Activated T-cell treated with anti-CD3 and anti-CD28 coated beads for 48 hours (primary cell): ENCODE measurements at places on chromosomes 3 and 15.

DNA sequence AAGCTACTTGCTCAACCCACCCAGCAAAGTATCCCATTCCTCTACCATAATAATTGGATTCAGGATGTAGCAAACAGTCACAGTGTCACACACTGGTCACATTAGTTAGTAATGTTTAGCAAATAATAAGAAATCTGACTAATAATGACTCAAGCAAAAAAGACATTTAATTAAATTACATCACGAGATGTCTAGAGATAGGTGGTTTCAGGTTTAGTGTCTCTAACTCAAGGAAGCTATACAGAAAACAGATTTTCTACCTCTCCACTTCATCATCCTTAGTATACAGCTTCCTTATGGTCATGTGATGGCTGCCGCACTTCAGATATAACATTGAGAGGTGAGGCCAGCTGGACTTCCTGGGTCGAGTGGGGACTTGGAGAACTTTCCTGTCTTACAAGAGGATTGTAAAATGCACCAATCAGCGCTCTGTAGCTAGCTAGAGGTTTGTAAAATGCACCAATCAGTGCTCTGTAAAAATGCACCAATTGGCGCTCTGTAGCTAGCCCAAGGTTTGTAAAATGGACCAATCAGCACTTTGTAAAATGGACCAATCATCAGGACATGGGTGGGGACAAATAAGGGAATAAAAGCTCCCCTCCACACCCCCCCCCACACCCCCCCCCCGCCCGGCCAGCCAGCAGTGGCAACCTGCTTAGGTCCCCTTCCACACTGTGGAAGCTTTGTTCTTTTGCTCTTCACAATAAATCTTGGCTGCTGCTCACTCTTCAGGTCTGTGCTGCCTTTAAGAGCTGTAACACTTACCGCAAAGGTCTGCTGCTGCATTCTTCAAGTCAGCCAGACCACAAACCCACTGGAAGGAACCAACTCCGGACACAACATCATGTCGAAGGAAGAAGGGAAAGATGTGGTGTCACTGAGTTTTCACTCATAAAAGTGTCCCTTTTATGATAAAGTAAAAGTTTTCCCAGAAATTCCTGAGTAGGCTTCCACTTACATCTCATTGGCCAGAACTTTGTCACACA, 24.9 kb upstream of the ARPIN start:
- no peak for DNase-seq

DNA sequence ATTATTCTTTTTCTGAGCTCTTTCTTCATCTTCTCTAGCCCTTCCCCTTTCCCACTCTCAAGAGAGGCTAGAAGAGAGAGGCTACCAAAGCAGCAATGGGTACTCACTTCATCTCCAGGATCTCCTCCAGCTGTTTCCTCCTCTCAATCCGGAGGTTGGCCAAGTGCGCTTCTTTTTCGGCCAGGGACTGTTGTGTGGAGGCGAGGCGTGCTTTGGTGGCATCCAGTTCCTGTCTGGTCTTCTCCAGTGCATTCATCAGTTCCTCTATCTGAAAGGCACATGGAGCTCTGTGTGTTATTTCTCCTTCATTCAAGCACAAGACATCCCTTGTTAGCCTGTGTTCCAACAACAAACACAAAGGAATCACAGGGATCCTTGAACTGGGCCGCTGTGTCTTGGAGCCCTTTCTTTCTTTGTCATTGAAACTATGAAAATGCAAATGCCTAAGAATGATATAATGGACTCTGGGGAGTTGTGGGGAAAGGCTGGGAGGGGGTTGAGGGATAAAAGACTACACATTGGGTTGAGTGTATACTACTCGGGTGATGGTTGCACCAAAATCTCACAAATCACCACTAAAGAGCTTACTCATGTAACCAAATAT, 401.3 kb upstream of the WNT5A start:
- no peak for DNase-seq

DNA sequence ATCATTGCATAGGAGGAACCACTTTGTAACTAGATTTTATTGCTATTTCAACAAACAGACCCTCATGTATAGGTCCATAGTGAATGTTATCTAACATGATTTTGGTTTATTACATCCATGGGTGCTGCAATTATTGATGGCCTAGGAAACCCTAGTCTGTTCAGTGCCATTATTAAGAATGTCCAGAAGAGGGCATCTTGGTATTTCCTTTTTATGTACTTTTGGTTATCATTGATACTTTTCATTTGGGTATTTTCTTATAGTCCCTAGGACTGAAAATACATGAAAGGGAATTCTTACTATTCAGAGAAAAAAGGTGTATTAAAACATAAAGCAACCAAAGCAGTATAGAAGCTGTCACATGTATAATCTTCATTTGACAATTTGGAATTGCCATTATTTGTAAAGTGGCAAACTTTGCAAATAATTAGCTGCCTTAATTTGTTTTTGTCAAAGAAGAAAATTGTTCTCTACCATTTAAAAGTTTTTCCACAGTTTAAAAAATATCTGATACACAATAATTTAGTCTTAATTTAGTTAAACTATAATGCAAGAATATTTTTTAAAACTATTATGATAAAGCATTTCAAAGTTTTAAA, 48.7 kb downstream of the CNOT10 start:
- DNase-seq: no peak

GRCh38 chr15:44734839-44735481, 1.4 kb upstream of the TRIM69 start:
- DNase-seq: no peak

DNA sequence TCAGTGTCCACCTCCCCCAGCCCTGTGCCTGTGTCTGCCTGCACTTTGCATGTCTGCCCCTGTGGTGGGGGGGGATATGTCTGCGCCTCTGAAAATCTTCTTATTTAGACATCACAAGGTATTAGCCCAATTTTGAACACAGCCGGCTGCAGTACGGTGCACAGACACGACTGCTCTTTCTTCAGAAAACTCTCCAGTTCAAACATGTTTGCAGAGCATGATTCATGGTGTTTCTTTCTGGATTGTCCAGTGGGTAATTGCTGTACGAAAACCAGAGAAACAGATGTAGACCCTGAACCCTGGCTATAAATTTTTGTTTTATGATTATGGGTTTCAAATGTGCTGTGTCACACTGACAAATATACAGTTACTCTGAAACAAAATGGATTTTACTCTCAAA, 3.4 kb upstream of the RARB start:
- no peak for DNase-seq

DNA sequence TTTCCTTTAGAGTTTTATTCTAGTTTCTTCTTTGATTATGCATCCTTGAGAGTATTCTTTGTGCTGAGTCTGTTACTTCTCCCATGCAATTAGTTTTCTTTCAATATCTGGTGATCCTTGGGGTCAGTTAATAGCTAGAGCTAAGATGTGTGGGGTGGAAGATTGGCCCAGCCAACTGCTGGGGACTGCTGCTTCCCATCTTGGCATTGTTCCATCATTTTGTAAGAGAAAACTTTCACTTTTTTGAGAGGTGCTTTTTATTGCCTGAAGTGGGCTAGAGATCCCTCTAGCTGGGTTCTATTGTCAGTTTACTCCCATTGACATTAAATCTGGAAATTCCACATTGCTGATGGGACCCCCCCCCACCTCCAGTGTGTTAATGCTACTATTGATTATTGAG, 15.4 kb downstream of the BCL2L10 start:
- DNase-seq: no peak

- DNase-seq: peak; percentile 0
These were observed 216.8 kb downstream of the ERC2 start for GRCh38 chr3:56251343-56251945.

DNA sequence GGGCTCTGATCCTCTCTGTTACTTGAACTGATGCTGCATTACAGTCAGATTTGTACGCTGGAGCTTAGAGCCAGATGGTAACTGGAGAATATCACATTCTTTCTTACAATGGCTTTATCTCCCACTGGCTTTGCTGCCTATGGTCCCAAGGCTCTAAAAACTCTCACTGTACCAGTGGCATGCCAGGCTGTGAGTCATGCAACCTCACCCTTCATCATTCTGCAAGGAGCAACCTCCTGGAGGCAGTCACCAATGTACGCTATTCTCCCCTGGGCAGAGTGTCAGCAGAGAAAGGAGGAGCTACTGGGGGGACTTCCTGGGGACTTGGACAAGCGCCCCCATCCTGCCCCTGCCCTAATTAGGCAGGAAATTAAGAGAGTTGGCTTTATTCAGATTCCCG, 97.9 kb upstream of the EIF1B start:
- no peak for DNase-seq

GRCh38 chr15:59611276-59612260, at the start of gene GCNT3:
Gene GCNT3 (plus strand): TSS chr15:59611783. CDS start chr15:59618239, 6,456 bp downstream.
- DNase-seq: no peak

GRCh38 chr3:67617518-67617917, 36.9 kb downstream of the SUCLG2 start:
- no peak for DNase-seq

- DNase-seq: no peak
These were observed 27.1 kb downstream of the KLF15 start for GRCh38 chr3:126329927-126330725.

DNA sequence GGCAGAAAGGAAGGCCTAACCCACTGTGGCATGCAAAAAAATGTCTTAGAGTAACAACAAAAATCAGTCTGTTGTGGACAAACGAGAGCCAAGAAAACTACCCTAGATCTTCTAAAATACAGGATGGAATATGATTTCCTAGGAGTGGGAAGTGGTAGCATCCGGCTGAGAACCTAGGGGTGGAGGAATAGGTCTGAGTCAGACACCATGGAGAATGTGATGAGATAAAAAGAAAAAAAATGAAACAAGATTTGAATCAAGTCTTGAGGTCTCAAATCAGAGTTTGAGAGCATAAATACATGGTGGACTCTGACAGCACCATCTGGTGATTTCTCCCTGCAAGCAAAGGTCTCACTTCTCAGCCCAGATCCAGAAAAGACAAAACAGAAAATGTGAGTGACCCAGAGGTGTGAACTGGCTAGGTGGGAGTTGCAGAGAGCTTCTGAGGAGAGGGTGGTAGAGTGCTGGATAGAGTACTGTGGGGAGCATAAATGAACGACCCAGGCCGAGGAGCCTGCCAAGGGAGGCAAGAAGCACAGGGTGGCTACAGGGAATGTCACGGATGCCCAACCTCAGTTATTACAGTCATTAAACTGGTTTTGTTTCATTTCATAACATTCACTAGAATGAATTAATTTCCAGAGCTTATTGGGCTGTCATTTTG, 27.6 kb upstream of the VEPH1 start:
- no peak for DNase-seq

DNA sequence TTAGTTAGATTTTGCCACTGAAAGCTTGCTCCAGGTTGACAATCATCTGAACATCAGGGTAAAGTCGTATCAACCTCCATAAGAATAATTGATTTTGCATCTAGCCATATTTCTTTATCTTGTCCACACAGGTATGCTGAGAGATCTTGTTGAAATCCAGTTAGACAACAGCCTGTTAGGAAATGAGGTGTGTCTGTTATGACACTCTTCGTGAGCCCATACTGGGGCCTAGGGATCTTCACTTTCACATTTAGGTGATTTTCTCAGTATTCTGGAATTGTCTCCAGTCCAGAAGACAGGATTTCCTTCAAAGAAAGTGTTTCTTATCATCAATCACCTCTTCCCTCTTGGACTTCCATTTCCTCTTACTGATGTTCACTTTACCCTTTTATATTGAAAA, 18.1 kb downstream of the DNAJB11 start:
- no peak for DNase-seq

GRCh38 chr3:113275929-113276750, 64.8 kb downstream of the BOC start:
- DNase-seq: no peak

DNA sequence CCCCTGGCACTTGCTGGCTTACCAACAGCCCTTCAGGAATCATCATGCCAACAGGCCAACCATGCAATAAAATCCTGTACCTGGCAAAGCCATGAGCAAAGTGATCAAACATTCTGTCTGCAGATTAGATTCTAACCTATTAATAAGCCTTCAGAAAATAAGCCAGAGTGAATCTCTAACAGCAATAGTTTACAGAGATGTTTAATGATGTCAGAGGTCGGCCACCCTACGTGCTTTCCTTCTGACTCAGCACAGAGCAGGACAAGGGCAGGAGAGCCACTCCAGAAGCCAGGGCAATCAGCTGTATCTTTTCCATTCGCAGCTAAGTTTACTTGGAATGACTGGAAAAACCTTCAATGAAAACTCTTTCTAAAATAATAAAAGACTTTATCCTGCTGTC, 13.1 kb downstream of the COL8A1 start:
- no peak for DNase-seq

GRCh38 chr15:99324082-99324620, 72.9 kb downstream of the LRRC28 start:
- DNase-seq: no peak

DNA sequence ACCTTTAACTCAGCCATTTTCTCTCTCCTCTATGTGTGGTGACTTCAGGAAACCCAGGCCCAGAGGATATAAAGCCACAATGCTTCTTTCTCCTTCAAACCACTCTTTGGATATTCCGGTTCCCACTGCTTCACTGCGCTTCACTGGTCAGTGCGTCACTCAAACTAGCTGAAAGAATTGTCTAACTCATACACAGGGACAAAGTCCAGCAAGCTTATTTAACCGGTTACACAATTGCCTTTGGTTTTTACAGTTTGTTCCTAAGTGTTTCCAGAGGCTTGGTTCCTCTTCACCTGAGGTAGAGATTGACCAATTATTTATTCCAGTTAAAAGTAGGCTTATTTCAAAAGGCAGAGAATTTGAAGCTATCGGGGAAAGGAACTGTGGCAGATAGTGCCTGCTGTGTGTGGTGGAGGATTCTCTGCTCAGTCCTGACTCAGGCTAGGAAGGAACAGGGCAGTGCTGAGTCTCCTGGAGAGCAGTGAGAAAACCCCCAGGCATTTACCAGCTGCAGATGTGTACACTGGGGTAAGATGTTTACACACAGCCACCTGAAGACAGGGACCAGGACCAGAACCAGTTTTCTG, at the start of gene HGD:
Gene HGD, minus strand, starts transcription at position 145 of the 587 bp plus-strand sequence. Its CDS starts 128 bp downstream, at position 17.
- DNase-seq: no peak

- DNase-seq: no peak
These were observed 29.0 kb upstream of the FGD5 start for GRCh38 chr3:14789640-14790285.

- no peak for DNase-seq
These were observed 26.3 kb downstream of the GPD1L start for GRCh38 chr3:32132706-32133105.

GRCh38 chr3:167650459-167650858, 3.3 kb downstream of the WDR49 start:
- no peak for DNase-seq
